ENCODE measurements at places on chromosomes 13 and 19. TPM values are rescaled to one million over a fixed set of nuclear protein-coding genes. Genes with fewer than 3 reads are reported as not detected.

Gene LILRB2
- not detected for total RNA-seq

Gene PTOV1
- 317 TPM for total RNA-seq

Gene CTU1
- total RNA-seq = 8.8 TPM

Gene KASH5
- total RNA-seq = 0.39 TPM

Gene CD70
- 1.2 TPM for total RNA-seq

Gene CD79A
- total RNA-seq = 0.39 TPM

Gene ZNF154
- 17.6 TPM for total RNA-seq

Gene KLK2
- not detected for total RNA-seq

Gene ANKRD24
- 2.4 TPM for total RNA-seq
